ENCODE measurements at places on chromosomes 7 and 10. TPM values are rescaled to one million over a fixed set of nuclear protein-coding genes. Genes with fewer than 3 reads are reported as not detected.

NOD1 gene
- total RNA-seq, result 7.7 TPM

DNA sequence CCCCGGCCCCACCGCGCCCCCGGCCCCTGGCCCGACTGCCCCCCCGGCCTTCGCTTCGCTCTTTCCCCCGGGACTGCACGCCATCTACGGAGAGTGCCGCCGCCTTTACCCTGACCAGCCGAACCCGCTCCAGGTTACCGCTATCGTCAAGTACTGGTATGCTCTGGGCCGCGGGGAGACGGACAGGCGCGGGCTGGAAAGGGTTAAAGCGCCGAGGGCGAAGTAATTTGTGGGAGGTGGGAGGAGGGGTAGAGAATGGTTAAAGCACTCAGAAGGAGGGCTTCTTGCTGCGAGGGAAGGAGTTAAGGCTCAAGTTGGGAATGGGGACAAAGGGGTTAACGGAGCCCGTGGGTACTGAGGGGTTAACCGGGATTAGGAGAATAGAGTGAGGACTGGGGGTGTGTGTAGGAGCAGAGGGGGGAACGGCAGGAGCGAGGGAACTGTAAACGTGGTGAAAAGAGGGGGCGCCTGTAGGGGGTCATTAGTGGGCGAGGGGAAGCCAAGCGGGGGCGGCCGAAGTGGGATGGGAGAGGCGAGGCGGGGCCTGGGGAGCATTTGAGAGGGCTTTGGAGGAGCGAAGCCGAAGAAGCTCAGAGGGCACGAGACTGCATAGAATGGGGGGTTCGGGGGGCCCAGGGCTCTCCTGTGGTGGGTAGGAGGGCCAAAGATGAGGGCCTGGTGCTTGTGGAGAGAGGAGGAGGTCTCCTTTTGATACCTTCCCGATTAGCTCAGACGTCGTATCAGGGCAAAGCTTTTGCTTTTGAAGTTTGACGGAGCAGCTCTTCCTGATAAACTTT, 605 bp downstream of the SUFU start:
- peaks cover 17% of the 10 kb centered on the region for H3K36me3 ChIP-seq
- H3K27me3 ChIP-seq, result no peaks in the 10 kb centered on the region
- DNase-seq, result peak; percentile 75
- H3K4me1 ChIP-seq, result peaks cover 14% of the 10 kb centered on the region
- H3K27ac ChIP-seq, result peak overlapping the region; percentile 58
- peak overlapping the region; percentile 98 for H3K4me3 ChIP-seq

C7orf57 gene
- total RNA-seq, result 1.8 TPM

THSD7A gene
- 19.0 TPM for total RNA-seq

PAX4 gene
- total RNA-seq, result not detected

DNA sequence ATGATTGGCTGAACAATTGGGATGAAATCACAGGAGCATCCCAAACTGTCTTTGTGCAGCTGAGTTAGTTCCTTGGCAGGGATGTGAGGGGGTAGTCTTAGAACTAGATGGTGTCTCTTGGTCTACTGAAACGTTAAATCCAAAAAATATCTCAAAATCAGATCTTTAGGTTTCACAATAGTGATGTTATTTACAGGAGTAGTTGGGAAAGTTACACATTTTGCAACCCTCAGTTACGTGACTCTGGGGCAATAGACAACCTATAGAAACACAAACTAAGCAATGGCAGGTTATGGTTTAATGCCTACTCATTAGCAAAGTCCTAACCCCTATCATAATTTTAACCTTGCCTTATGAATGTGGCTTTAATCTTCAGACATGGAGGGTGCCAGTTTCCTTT, 24.0 kb downstream of the PKD1L1 start:
- no peak overlapping the region for H3K4me3 ChIP-seq
- no peak overlapping the region for H3K27ac ChIP-seq
- DNase-seq, result no peak

WEE2 gene
- total RNA-seq, result 0.30 TPM

- no peaks in the 10 kb centered on the region for H3K4me1 ChIP-seq
- H3K27ac ChIP-seq, result no peak overlapping the region
- DNase-seq, result no peak
- no peaks in the 10 kb centered on the region for H3K27me3 ChIP-seq
- H3K36me3 ChIP-seq, result no peaks in the 10 kb centered on the region
These were observed 6.0 kb downstream of the TEX47 start for GRCh38 chr7:88789480-88790064.

DNA sequence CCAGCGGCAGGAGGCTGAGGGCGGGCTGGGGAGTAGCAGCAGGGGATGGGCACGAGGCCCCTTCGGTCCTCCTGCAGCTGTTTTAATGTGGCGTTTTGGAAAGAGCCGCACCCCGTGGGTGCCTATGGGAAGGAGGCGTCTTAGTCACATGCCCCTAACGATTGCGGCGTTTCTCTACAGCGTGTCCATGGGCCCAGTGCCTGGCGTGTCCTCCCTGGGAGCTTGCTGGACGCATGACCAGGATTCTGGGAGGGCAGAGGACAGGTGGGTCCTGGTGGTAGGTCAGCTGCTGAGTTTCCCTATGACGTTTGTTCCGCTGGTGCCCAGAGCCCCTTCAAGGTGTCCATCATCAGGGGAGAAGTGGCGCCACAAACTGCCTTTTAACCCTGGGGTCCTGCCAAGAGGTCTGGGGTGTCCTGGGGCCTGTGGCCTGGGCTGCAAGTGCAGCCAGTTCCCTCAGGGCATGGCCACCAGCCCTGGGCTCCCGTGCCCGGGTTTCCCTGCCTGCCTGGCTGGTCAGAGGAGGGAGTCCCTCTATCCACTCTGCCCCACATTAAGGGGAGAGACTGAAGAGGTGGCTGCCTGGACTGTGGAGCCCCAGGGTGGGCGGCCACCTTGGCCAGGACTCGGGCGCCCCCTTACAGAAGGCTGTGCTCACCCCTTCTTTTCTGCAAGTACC, 48.7 kb downstream of the PWWP2B start:
- H3K36me3 ChIP-seq, result no peaks in the 10 kb centered on the region
- peaks cover 36% of the 10 kb centered on the region for H3K4me1 ChIP-seq
- DNase-seq, result no peak
- no peak overlapping the region for H3K4me3 ChIP-seq
- H3K27ac ChIP-seq, result no peak overlapping the region
- no peaks in the 10 kb centered on the region for H3K27me3 ChIP-seq

DNA sequence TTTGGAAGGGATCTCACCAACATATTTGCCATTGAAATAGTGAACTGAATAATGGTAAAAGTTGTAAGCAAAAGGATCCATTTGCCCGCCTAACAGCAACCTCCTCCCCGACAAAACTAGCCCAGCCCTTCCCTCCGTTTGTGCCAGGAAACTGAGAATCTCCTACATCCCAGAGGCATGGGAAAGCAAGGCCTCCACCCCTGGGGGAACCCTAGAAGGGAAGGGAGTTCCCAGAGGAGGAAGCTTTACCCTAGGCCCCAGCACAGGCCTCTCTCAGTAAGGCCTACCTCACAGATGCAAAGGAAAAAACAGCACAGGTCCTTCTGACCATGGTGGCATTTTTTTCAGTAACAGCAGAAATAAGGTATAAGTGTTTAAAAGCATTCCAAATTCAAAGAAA, 229.7 kb downstream of the ELMO1 start:
- H3K27ac ChIP-seq, result no peak overlapping the region
- no peaks in the 10 kb centered on the region for H3K36me3 ChIP-seq
- no peaks in the 10 kb centered on the region for H3K27me3 ChIP-seq
- no peak for DNase-seq

GRCh38 chr7:107917763-107918651, 27.0 kb downstream of the DLD start:
- no peak overlapping the region for H3K27ac ChIP-seq
- H3K36me3 ChIP-seq, result peaks cover 4% of the 10 kb centered on the region

- no peaks in the 10 kb centered on the region for H3K27me3 ChIP-seq
- no peak overlapping the region for H3K4me3 ChIP-seq
- no peaks in the 10 kb centered on the region for H3K36me3 ChIP-seq
- no peak for DNase-seq
- H3K27ac ChIP-seq, result no peak overlapping the region
- H3K4me1 ChIP-seq, result peaks cover 18% of the 10 kb centered on the region
These were observed 2.2 kb upstream of the HIP1 start for GRCh38 chr7:75740846-75741497.

HMX3 gene
- not detected for total RNA-seq

DNA sequence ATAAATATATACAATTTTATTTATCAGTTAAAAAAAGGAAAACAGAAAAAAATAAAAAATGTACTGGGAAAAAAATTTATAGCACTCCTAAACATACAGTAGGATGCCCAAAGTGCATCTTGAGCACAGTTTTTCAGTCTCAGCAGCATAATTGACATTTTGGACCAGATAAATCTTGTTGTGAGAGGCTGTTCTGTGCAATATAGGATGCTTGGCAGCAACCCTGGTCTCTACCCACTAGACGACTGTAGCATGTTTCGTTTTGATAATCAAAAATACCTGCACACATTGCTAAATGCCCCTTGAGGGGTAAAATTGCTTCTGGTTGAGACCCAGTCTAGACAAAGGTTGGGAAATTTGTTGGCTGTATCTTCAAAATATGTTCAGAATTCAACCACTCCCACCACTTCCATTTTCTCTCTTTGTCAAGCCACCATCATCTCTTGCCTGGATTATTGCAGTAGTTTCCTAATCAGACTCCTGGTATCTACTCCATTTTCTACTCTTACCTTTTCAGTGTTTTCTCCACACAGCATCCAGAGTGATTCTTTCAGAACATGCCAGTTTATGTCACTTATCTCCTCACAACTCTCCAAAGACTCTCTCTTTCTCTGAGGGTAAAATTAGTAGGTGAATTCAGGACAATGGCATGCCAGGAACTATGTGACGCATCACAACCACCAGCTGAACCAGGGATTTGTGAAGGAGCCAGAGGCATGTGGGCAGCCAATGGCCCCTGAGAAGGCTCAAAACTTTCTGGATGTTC, 91.4 kb downstream of the GPR85 start:
- no peaks in the 10 kb centered on the region for H3K36me3 ChIP-seq
- H3K4me3 ChIP-seq, result no peak overlapping the region
- no peak overlapping the region for H3K27ac ChIP-seq
- DNase-seq, result no peak
- no peaks in the 10 kb centered on the region for H3K4me1 ChIP-seq
